ENCODE measurements at places on chromosomes 3 and 15. TPM values are rescaled to one million over a fixed set of nuclear protein-coding genes. Genes with fewer than 3 reads are reported as not detected.

CSPG4 gene
- total RNA-seq: 1.5 TPM

PLA1A gene
- total RNA-seq: 1.1 TPM

GRCh38 chr15:43186003-43186353 is 775 bp downstream of the CCNDBP1 start:
- H3K4me1 ChIP-seq: peaks cover 4% of the 10 kb centered on the region
- no peaks in the 10 kb centered on the region for H3K27me3 ChIP-seq
- H3K27ac ChIP-seq: peak overlapping the region; percentile 97
- H3K4me3 ChIP-seq: peak overlapping the region; percentile 94
- peaks cover 18% of the 10 kb centered on the region for H3K36me3 ChIP-seq

- H3K4me3 ChIP-seq: no peak overlapping the region
- no peak for DNase-seq
- no peak overlapping the region for H3K27ac ChIP-seq
- no peaks in the 10 kb centered on the region for H3K36me3 ChIP-seq
- no peaks in the 10 kb centered on the region for H3K4me1 ChIP-seq
- no peaks in the 10 kb centered on the region for H3K27me3 ChIP-seq
Measured at GRCh38 chr15:34999906-35000305, 11.8 kb upstream of the ZNF770 start.

- no peak for DNase-seq
- no peak overlapping the region for H3K4me3 ChIP-seq
- no peak overlapping the region for H3K27ac ChIP-seq
Measured at GRCh38 chr15:73335471-73335870, 33.3 kb downstream of the HCN4 start.

Data from thymus (tissue), 14 donors.